ENCODE measurements at places on chromosomes 12 and 14.

DNA sequence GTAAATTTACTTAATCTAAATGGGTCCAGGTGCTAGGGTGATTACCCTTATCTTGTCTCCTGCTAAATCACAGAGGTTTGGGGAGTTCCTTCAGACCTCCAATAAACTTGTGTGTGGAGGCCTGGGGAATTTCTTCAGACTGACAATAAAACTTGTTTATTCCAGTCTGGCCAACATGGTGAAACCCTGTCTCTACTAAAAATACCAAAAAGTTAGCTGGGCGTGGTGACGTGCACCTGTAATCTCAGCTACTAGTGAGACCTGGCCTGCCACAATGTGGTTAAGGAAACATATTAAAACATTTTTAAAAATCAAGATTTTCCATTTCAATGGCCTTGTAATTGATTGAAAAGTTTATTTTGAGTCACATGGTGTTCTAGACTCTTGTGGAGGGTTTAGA lies 126.9 kb upstream of the FGD4 start:
- DNase-seq, result no peak

DNA sequence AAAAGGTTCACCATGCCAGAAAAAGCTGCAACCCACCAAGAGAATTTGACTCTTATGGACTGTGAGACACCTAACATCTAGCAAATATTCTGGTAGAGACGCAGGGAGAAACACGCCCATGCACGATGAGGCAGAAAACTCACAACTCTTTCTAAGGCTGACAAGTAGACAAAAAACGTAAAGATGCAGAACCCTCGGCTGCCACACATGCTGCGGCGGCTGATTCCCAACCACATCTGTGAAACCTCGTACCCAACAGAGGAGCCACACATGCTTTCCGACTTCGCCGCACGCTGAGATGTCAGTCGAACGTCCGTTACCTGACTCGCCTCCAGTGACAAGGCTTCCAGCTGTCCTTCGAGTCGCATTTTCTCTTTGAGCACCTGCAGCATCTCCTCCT lies 21.8 kb downstream of the GOLGA3 start:
- DNase-seq, result no peak

DNA sequence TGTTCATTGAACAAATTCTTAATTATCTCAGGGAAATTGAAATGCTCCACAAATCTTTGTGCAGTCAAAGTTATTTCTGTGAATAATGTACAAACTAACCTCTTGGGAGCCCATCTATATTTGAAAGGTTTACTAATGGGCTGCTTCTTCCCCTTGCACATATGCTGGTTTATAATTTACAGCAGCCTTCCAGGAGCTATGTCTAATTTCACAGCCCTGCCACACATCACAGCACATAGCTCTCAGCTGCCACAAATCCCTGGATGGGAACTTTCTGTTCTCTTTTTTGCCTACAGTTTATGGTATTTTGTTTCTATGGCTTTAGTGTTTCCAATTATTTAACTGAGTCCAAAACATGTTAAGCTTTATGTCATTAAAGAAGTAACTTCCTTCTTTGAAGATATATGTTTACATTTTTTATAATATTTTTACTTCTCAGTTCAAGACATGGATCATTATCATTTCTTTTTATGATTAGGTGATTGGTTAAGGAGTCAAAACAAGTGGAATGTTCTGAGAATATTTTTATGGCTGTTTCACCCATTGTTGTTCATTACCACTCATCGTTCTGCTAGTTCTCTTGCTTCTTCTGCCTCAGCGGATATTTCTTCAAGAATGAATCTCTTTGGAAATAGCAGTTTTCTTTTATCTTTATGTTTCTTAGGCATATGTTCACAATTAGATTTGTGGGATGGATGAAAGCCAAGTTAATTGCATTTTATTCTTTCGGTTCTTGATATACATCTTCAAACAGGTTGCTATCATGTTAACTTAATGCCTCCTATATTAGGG lies 475.6 kb upstream of the MIS18BP1 start:
- no peak for DNase-seq

GRCh38 chr12:75657831-75658230 lies 146.4 kb upstream of the KRR1 start:
- no peak for DNase-seq

- DNase-seq, result no peak
These were observed 44.0 kb upstream of the SINHCAF start for GRCh38 chr12:31369712-31370521.

DNA sequence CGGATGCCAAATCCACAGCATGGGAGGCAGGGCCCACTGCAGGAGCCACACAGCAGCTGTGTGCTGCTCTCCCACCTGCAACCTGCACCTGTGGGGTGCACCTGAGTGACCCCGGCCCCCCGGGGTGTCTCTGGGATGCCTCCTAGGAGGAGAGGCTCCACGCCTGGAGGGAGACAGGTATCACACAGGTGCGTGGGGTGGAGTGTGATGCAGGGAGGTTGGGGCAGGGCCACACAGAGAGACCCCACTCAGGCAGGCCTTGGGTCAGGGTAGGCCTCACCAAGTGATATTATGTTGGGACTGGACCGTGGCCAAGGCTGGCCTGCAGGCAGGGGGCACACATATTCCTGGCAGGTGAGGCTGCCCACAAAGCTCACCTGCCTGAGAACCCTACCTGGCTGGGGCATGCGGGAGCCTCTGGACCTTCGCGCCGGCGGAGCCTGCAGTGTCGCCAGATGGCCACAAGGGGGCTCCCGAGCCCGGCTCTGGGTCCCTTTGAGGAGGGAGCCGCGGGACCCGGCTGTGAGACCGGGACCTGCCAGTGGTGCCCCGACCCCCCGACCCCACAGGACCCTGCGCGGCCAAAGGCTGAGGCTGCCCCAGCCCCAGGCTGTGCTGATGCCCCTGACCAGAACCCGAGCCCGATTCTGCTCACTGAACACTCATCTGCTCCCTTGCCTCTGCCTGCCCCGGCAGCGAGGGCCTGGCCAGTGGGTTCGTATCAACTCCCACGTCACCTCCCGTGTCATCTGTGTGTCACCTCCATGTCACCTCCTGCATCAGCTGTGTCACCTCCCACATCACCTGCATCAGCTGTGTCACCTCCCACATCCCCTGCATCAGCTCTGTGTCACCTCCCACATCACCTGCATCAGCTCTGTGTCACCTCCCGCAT lies 11.4 kb downstream of the TMEM121 start:
- peak; percentile 57 for DNase-seq

- DNase-seq, result no peak
These were observed 109.5 kb downstream of the ZFP36L1 start for GRCh38 chr14:68683326-68683725.

DNA sequence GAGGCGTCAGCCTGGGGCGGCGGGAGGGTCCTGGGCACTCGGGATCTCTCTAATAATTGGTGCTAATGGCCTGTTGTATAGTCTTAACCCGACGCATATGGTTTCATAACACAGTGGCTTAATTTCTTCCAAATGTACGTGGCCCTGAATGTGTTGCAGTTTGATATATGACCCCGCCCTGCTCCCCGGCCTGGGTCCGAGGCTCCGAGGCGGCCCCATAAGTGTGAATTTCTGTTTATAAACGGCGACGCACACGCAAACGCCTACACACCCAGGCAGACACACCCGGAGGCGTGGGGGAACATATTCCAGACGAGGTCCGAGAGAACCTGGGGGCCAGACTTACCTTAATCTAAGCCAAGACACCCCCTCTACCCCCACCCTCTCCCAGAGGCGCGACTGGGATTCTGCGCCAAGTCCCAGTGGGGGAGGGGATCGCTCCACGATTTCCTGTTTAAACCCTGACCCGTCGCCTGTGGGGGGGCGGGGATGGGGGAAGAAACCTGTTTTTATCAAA lies 9.7 kb upstream of the HOXC6 start:
- no peak for DNase-seq

DNA sequence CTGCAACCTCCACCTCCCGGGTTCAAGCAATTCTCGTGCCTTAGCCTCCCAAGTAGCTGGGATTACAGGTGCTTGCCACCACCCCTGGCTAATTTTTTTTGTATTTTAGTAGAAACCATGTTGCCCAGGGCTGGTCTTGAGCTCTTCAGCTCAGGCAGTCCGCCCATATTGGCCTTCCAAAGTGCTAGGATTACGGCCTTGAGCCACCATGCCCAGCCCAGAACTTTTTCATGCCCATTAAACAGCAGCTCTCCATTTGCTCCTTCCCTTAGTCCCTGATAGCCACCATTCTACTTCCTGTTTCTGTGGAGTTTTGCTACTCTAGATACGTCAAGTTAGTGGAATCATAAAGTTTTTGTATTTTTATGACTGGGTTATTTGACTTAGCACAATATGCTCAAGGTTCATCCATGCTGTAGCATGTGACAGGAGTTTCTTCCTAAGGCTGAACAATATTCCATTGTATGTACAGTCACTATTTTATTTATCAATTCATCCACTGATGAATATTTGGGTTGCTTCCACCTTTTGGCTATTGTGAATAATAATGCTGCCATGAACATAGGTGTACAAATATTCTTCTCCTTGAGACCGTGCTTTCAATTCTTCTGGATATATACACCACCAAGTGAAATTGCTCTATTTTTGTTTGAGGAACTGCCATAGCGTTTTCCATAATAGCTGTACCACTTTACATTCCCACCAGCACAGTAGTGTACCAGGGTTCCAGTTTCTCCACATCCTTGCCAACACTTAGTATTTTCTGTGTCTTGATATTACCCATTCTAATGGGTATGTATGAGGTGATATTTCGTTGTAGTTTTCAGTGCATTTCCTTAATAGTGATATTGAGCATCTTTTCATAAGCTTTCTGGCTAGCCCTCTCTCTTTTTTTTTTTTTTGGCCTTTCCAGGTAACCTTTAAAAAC lies 15.0 kb downstream of the ATF1 start:
- no peak for DNase-seq

Data from stimulated activated CD4-positive, alpha-beta T cell treated with anti-CD3 and anti-CD28 coated beads, TNF-alpha, amount 100 ng/mL, for 4 hours (primary cell).